NCI-H510A (cell line): ENCODE measurements at places on chromosomes 12 and 14.

DNA sequence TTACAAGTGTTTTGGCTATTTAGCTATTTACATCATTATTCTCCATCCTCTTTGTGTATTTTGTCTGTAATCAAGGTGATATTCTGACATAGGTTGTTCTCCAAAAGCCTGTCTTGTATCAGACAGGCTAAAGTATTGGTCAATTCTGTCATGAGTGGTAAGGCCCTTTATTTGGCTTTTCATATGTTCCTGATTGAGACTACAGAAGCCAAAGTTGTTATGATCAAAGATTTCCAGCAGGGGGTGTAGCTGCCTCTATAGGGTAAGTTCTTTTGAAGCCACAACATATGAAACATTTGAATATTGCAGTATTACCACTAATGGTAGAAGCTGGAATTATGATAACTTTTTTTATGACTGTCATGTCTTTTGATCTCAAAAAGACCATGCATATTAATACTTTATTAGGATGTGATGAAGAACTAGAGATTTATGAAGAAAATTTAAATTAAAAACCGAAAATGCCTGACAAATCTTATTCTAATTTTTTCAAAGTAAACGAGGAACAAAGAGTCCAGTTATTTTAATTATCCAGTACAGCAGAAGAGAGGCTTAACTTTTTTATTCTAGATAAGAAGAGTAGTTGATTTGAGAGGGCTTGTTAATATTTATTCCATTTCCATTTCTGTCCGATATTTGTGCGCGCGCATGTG lies 3.4 kb upstream of the ARHGAP5 start:
- no peak for DNase-seq

GRCh38 chr12:107418981-107419380 lies 266.6 kb upstream of the PWP1 start:
- DNase-seq = no peak

GRCh38 chr12:19972325-19973288 lies 395.7 kb upstream of the PDE3A start:
- no peak for DNase-seq

DNA sequence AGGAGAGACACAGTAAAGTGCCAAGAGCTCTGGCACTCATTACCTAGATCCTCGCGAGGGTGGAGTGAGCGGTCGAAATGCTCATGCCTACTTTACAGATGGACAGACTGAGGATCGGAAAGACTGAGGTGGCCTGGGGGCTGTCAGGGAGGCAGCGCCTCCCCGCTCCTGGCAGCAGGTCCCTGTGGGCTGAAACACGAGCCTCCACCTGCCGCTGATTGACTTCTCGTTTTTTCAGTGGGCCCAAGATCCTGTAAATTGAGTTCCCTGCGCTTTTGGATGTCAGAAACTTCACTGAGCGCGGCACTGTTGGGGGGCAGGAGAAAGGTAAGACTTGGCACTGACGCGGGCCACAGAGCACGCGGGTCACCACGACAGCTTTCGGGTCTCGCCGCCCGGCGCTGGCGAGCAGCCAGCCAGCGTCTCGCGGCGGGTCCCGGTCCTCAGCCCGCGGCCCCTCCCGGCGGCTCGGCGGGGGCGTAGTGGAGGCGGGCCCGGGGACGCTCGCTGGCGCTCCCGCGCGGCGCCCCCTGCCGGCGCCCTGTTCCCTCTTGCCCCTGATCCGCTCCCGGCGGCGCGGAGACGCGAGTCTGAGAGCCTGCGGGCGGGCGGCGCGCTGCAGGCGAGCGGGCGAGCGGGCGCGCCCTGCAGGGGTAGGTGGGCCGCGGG lies 552 bp upstream of the SCN8A start:
- DNase-seq = peak; percentile 91

DNA sequence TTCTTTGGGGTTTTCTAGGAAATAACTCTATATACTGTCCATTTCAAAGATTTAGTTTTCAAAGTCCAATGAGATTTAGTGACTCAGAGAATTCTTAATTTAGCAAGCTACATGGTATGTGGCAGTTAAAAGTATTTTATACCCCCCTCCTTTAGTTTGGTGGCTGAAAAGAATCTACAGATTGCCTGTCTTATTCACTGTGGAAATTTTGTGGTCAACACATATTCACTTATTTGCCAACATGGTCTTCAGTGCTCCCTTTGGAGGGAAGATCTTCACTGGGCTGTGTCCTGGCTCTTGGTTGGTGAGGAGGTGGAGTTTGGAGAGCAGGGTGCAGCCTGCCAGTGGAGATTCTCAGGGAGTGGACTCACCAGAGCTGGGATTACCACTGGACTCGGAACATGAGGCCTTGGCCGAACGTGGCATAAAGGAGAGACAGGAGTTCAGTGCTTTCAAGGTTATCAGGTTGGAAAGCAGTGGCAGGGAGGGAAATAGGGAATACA lies 39.8 kb downstream of the SAMD4A start:
- no peak for DNase-seq

DNA sequence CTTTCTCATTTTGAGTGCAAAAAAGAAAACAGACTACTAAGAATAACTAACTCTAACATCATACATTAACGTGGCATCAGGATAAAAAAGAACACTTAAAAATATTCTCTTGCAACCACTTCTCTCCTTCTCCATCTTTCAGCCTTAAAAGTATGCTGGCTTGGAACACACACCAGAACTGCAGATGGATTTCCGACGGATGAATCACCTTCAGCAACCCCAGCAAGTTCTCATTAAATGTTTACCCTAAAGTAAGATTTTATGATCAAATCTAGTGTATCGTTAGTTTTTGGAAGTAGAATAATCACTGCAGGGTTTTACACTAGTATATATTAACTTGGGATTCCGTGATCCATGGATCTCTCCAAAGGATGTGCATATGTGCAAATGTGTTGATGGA lies 1.2 kb downstream of the NEK9 start:
- DNase-seq = no peak
